GM20000 (cell line): ENCODE measurements at places on chromosomes 4 and X.

DNA sequence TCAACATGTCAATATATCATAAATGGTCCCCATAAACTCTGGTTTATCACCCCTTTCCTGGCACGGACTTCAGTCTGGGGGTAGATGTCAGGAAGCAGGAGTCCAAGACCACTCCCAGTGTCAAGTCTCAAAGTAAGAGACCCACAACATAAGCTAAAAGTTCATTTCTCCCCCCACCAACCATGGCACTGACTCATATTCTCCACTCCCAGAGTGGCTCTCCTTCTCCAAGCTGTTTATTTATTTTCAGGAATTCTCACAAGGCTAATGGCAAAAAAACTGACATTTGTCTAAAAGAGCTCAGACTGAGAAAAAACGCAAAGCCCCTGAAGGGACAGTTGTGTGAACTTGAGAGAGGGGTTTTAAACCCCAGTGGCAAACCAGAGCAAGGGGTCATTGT lies 217.0 kb downstream of the RAB28 start:
- no peak for DNase-seq

GRCh38 chr4:90503677-90504076 lies 376.5 kb downstream of the CCSER1 start:
- DNase-seq, result no peak

DNA sequence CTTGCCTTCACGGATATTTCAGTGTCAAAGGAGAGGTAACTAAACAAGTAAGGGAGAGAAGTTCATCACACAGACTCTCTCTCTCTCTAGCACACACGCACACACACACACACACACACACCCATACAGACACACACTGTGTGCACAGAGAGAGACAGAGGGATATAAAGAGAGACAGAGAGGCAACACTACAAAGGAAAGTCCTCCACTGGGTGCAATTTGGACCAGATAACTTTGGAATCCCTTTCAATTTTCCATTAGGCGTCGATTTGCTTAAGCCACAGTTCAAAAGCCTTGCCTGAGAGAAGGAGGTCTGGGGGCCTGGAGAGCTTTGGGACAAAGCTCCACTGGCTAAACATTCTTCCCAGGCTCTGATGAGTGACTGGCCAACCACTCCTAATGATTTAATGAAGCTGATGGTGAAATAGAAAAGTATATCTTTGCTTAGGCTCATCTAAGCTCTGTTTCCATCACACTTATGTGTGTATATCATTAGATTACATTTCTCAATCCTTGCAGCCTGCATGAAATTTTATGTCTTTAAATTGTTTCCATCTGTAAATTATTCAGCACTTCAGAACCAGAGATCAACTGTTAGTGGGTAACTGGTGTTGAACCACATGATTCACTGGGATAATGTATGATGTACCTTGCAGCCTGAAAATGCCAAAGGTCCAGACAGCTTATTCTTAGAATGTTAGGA lies 180.8 kb downstream of the MAGEB17 start:
- no peak for DNase-seq

GRCh38 chrX:149681182-149681581 lies 30.7 kb upstream of the MAGEA11 start:
- DNase-seq, result no peak

- DNase-seq, result no peak
These were observed at the start of gene PPBP for GRCh38 chr4:73988061-73988460. Gene PPBP, minus strand, starts transcription at chr4:73988190. Its CDS starts 87 bp downstream, at chr4:73988103.

GRCh38 chrX:48761674-48762471 lies at the start of gene GLOD5:
Gene GLOD5, plus strand, starts transcription at chrX:48761747. Its CDS starts 44 bp downstream, at chrX:48761791.
- no peak for DNase-seq
